ENCODE measurements at places on chromosomes 13 and 19.

GRCh38 chr19:40673397-40673796 is 17.1 kb downstream of the NUMBL start:
- no peak for DNase-seq

DNA sequence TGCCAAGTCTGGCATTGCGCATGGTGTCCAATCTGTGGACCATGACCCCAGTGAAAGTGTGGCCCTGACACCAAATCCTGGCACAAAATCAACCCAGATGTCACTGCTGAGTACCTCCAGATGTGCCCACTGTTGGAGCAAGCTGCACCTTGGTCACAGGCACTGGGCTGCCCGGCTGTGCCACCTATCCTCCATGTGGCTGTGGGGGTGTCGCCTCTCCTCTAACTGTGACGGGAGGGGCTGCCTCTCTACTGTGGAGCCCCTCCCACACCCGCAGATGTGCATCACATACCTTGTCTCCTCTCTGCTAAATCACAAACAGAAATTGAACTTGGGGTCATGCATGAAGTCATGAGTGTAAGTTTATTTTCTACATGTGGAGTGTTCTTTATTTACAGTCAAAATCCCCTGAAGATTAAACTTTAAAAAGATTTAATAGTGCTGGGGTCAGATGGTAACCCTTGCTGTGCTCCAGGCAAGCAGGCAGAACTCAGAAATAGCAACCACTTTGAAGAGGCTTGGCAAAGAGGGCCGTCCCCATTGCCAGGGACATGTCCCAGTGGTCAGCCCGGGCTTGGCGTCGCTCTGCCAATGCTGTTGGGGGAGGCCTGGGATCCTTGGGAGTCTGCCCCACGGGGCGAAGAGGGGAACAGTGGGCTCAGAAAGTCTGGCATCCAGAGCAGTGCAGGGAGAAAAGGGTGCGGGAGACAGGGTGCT is 46.4 kb upstream of the ZNF536 start:
- no peak for DNase-seq

DNA sequence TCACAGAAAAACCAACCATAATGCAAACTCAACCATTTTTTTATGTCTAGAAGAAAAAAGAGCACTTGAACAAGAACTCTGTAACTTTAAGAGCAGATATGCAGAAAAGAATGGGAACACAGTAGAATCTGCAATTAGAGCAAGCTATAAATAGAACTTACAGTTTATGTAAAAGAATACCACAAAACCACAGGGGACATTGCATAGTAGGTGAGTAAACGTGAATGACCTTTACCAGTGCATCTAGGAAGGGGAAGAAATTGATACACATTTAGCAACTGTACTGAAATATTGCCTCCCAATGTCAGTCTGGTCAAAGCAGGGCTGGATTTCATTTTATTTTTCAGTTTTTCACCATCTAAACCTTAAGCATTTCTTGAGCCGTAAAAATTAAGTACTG is 242.2 kb upstream of the EDNRB start:
- DNase-seq = no peak

DNA sequence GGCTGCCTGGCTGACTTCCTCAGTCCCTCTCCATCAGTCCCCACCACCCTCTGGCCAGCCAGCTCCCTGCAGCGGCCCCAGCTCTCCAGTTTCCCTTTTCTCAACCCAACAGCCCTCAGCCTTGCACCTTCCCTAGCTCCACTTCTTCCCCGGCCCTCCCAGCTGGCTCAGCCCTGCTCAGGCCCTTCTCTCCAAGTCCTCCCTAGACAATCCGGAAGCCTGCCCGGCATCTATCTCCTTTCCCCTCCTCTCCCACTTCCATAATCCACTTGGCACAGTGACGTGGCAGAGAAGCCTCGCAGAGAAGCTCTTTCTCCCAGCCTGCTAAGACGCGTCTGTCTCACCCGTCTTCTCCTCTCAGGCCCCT is 1.1 kb downstream of the UBXN6 start:
- DNase-seq = peak; percentile 98

DNA sequence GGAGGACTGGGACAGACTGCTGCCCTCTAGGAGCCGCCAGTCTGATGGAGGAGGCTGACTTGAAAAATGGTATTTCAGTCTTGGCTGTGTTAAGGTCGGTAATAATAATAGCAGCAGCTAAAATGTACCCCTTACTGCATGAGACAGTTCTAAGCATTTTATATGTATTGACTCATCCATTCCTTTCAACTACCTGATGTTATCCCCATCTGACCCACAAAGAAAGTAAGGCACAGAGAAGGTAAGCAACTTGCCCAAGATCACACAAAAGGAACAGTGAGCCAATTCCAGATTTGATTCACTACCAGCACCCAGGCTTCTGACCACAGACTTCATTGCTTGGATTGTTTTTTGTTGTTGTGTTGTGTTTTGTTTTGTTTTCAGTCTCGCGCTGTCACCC is 4.0 kb downstream of the NCAN start:
- DNase-seq = no peak

GRCh38 chr13:85729296-85729695 is 69.9 kb downstream of the SLITRK6 start:
- DNase-seq = no peak

GRCh38 chr19:31351056-31351854 is 2.0 kb upstream of the TSHZ3 start:
- peak; percentile 37 for DNase-seq

- DNase-seq = no peak
Observed at GRCh38 chr19:11261971-11262839, at the start of gene DOCK6. TSS of gene DOCK6 (minus strand) at chr19:11262524. CDS start at chr19:11262440, 84 bp downstream.

DNA sequence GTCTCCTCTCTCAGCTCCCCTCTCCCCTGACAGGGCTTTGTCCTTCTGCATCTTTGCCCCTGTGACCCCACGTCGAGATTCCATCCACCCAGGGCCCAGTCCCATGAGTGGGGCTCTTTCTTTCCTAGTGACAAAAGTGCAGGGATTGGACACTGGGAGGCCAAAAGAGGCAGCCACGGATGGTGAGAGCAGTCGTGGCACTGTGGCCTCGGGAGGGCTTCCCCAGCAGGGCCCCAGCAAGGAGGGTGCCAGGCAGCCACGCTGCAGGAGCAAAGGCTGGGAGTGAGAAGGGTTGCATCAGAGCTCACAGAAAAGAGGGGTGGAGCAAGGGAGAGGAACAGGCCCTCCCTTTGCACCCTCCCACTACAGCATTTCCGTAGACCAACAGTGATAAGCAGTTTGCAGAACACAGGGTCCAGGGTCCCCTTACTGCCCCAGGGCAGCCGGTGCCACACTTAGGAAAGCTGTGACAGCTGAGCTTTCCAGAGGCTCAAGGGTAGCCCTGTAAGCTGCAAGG is 4.9 kb downstream of the ZSCAN1 start:
- DNase-seq = no peak

DNA sequence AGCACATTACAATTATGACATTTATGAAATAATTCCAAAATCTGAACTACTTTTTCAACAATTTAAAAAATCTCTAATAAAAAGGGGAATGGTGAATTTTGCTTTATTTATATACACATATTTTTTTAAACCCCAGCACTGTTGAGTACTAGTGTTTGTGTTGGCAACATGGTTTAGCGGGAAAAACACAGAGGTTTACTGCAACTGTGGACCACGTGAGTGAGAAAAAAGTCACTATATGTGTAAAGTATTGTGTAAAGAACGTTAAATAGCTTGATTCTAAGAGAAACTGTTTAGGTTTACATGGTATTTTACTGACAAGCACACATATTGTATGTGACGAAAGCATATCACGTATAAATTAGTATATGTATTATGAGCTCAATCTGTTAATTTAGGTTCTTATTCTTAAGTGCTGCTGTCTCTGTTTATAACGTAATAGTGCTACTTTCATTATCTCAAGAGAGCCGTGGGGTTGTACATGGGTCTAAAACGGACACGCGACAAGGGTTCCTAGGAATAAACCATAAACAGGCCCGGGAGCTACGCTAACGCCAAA is 617 bp downstream of the SKA3 start:
- peak; percentile 53 for DNase-seq

DNA sequence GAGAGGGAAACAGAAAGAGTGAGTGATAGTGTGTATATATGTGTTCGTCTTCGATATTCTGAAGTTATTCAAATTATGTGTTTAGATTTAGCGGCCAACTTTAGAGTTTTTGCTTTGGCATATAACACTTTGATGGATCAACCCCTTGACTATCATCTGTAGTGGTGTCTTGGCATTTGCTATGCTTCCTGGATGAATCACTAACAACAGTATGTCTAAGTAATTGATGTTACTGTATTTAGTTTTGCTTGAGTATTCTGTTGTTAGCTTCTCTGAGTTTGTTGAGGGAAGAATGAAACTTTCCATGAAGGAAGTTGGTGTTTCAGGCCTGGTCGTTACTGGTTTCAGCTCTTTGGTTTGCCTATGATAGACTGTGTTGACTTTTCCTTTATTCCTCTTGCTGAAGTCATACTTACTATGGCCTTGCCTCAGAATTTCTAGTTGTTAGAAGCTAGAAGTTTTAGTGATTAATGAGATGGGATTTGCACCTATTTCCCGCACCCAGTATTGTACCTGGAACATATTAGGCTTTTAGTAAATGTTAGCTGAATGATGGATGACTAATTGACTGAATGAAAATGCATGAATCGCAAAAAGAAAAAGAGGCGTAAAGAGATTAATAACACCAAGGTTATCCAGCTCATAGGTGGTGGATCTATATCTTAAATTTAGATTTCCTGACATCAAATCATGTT is 20.7 kb downstream of the NDFIP2 start:
- no peak for DNase-seq

GRCh38 chr19:54456423-54457373 is 6.9 kb downstream of the LENG9 start:
- DNase-seq = no peak

DNA sequence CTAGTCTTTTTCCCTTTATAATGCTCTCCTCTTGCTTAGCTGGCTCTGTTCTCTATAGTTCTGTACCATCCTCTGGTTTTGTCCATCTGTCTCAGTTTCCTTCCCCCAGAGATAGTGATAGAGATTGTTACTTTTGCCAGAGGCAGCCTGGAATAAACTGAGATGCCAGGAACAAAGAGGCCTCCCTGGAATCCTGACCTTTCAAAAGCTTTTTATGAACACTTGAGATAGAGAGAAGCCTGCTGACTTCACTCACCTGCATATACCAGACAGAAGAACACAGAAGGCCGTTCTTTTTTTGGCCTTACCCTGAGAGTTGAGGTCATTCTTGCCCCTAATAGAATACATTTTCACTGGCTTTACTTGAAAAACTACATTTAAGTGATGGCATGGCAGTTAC is 150.2 kb downstream of the LHFPL6 start:
- DNase-seq = no peak

GRCh38 chr13:32745509-32745908 is 159.3 kb downstream of the PDS5B start:
- DNase-seq = peak; percentile 59
